GF-D8 (cell line): ENCODE measurements at places on chromosomes 1 and 21.

GRCh38 chr1:22875841-22876240, 96.8 kb downstream of the LACTBL1 start:
- DNase-seq = no peak

GRCh38 chr1:206929524-206929923, 7.8 kb upstream of the FCMR start:
- no peak for DNase-seq

GRCh38 chr21:31145274-31145673, 107.0 kb upstream of the KRTAP19-8 start:
- DNase-seq = no peak

DNA sequence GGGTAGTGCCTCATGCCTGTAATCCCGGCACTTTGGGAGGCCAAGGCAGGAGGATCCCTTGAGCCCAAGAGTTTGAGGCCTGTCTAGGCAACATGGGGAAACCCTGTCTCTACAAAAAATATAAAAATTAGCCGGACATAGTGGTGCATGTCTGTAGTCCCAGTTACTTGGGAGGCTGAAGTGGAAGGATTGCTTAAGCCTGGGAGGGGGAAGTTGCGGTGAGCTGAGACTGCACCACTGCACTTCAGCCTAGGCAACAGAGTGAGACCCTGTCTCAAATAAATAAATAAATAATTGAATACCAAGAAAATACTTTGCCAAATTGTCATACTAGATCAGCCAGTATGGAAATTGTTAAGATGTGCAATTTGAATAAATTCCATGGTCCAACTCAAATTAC, 5.9 kb upstream of the RBBP5 start:
- peak; percentile 32 for DNase-seq

DNA sequence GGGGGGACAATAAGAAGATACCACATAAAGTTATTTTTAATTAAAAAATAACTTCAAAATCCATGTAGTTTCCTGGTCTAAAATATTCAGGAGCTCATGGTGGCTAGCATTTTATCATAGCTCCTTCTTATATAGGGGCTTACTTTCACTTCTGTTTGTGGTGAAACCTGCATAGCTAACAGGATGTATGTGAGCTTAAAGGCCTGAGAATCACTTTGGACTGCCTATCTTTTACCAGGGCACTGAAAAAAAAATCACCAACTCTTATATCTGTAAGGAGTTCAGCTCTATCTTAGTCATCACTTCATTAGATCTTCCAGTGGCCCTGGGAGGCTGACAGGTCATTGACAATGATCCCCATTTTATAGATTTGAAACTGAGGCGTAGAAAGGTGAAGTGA, 21.3 kb downstream of the UROD start:
- no peak for DNase-seq

DNA sequence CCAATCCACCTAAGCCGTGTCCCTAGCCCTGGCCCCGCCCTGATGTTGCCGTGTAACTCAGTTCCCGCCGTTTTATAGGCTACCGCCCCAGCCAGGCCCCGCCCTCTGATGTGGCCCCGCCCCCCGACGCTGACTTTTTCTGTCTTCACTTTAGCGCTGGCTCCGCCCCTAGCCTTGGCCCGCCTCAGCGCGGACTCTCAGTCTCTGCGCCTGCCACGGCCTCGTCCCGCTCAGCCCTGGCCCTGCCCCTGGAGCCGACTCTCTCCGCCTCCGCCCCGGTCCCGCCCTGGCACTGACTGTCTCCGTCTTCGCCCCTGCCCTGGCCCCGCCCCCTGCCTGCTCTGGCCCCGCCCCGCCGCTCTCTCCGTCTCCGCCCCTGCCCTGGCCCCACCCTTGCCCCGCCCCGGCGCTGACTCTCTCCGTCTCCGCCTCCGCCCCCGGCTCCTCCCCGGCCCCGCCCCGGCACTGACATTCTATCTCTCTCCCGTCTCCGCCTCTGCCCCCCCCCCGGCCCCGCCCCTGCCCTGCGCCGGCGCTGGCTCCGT, 5.2 kb downstream of the MATN1 start:
- peak; percentile 89 for DNase-seq

DNA sequence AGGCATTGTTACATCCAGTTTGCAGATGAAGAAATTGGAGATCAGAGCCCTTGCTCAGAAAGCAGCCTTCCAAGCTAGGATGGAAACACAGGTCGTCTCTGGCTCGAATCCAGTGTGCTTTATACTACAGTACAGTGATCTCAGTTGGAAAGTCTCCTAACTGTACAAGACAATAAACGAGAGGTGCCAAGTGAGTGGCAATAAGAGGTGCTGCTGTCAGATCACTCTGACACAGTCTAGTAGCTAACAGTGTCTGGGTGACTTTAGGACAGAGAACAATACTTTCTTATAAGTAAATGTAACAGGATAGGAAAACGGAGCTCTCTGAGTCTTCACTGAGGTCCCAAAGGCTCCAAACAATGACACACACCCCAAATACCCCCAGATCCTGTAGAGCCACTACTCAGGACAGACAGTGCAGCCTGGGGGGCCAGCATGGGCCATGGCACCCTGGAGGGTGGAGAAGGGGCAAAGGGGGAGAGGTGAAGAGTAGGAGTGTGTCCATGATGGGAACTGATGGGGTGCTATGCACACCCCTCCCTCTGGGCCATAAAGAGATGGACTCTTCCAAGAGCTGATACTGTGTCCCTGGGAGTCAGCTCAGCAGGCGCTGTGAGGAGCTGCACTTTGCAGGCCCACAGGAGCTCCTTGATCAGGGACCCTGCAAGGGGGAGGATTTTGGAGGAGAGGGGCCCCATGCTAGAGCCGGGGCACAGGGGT, 3.3 kb downstream of the SH3BGR start:
- DNase-seq = no peak

DNA sequence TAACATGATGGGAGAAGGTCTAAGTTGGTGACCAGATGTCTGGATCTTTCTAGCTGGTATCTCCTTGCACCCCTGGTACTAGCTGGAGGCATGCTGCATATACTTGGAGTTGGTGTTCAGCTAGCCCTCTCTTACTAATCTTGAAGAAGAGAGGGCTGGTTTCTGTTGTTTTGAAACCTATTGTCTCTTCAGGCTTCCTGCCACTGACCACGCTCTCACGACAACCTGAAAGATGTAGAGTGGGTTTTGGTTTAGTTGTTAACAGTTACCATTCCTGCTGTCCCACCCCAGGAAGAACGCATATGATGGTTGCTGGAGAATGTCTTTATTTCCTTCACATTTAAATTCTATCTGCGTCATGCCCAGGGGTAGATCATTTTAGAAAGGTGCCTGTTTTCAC, 3.6 kb downstream of the MAN1C1 start:
- no peak for DNase-seq

DNA sequence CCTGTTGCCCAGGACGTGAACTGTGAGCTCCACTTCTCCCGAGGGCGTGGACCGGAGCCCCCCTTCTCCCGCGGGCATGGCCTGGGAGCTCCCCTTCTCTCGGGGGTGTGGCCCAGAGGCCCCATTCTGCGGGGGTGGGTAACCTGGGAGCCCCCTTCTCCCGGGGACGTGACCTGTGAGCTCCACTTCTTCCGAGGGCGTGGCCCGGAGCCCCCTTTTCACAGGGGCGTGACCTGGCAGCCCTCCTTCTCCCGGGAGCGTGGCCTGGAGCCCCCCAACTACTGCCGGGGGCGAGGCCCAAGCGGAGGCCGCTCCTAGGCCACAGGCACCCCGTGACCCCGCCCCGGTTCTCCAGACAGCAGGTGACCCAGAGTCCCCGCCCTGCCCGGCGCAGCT, 320 bp downstream of the C1orf174 start:
- peak; percentile 29 for DNase-seq

DNA sequence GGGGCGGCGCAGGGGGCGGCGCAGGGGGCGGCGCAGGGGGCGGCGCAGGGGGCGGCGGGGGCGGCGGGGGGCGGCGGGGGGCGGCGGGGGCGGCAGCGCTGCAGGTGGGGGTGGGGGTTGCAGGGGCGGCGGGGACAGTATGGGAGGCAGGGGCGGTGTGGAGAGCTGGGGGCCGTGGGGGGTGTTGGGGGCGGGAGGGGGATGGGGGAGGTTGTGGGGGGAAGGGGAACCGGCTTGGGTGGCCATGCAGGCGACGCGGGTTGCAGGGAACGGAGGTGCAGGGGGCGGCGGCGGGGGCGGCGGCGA, 13.0 kb upstream of the SLC19A1 start:
- no peak for DNase-seq

- no peak for DNase-seq
Measured at GRCh38 chr1:50270926-50271325, 152.3 kb downstream of the DMRTA2 start.

DNA sequence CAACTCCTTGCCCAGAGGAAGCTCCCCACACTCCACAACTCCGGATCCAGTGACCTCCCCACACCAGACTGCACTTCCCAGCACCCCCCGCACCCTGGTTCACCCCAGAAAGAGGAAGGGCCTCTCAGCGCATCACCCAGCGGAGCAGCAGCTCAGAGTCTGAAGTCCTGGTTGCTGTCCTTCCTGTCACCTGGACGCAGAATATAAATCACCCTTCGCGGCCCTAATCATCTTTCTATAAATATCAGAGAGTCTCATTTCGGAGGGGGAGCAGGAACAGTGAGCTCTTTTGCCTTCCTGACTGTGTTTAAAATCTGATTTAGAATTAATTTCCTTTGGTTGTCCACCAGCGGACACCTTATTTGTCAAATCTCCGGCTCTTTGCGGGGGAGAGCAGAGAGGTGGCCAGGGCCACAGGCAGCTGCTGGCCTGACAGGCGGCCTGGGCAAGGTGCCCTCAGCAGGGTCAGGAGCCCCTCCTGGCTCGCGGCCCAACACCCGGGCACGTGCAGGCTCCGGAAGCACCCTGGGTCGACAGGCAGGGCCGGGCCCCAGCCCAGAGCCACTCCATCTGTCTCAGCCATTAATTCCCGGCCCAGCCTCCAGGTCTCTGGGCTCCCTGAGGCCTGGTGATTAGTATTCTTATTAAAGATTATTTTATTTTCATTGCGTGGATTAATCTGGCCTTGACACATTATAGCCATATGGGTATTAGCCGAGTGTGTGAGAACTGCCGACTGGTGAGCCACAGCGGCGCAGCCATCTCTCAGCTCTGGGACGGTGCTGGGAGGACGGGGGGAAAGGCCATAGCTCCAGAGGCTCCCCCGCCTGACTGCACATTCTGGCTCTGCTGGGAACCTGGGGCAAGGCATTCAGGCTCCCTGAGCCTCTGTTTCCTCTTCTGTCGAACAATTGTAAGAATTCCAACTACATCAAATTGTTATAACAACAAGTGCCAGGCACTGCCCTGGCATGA, 19.7 kb downstream of the EPHA8 start:
- no peak for DNase-seq

DNA sequence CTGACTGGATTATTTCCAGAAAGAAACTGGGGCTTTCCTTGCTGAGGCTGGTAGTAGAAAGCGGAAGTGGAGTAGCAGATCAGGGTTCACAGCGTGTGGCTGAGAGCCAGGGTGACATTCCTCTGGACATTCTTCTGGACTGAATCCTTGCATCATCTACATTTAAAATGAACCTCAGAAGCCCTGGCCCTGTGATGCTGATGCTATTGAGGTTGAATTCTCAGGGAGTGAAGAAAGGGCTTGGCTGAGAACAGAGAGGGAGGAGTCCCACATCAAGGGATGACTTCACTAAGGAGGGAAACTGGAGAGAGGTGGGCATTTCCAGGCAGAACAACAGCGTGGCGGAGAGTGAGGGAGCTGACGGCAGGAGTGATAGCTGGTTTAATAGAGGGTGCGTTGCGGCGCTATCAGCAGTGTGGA, 102.3 kb upstream of the LMO4 start:
- DNase-seq = no peak

GRCh38 chr1:231695439-231696255, 69.1 kb downstream of the DISC1 start:
- DNase-seq = no peak
